DMS153 (cell line): ENCODE measurements at places on chromosomes 2 and 18.
A peak's percentile ranks its signal among the peaks of the same experiment; 100 is the strongest.

GRCh38 chr2:120624738-120625446 lies 110.8 kb upstream of the GLI2 start:
- no peak for DNase-seq

DNA sequence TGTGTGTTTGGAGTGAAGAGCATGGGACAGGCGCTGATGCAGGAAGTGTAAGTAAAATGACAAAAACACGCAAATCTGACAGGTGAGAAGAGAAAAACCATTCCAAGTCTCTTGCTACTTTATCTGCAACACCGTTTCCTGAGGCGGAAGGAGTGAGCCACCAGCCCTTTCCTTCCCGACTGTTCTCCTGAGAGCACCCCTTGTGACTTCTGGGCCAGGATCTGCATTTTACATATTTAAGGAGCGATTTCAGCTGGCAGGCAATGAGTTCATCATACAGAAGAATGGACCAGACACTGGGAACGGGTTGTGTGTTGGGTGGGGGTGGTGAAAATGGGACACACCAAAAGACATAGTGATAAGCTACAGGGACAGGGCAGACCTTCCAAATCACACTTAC lies 277.3 kb downstream of the TGIF1 start:
- no peak for DNase-seq

DNA sequence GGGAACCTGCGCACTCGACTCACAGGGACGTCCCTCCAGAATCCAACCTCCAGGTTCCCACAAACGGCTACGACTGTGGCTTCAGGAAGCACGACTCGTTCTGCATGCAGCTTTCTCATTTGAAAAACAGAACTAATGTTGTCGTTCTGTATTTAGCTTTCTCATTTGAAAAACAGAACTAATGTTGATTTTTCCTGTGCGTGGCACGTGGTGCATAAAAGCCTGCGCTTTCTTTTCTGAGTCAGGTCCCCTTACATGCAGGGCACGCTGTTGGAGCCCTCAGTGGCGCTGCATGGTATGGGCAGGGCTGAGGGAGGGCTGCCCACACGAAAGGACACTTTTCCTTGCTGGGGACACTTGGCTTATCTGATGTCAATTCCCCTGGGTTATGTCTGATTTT lies 124.3 kb downstream of the TMEM18 start:
- DNase-seq = no peak

GRCh38 chr2:128320906-128321771 lies 2.5 kb upstream of the HS6ST1 start:
- no peak for DNase-seq

DNA sequence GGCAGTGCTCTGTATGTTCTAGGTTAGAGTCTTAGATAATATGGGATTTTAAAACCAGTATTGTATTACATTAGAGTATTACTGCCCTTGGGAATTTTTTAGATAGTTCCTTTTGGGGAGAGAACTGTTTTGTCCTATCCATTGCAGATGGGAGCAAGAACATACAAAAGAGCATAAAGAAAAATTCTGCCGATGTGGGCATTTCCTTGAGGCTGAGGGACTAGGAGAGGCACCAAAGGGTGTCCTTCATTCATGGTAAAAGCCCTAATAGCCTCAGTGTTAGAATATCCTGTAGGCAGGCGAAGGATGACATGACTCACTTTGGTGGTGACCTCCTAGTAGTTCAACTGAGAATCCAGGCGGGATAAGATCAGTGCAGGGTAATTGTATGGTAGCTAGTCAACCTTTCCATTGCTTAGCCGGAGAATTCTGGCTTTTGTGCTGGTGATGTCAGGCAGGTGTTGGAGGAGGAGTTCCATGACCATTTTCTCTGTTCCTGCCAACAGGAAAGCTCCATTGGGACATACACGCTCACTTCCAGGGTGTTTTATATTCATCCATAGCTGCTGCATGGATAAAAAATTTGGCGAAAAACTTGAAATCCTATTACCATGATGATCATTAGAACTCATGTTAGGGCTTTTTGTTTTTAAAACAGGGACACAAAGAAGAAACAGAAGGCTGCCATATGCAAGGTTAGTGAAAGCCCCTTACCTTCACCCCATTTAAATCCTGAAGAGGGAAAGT lies 28.1 kb downstream of the EPAS1 start:
- no peak for DNase-seq

DNA sequence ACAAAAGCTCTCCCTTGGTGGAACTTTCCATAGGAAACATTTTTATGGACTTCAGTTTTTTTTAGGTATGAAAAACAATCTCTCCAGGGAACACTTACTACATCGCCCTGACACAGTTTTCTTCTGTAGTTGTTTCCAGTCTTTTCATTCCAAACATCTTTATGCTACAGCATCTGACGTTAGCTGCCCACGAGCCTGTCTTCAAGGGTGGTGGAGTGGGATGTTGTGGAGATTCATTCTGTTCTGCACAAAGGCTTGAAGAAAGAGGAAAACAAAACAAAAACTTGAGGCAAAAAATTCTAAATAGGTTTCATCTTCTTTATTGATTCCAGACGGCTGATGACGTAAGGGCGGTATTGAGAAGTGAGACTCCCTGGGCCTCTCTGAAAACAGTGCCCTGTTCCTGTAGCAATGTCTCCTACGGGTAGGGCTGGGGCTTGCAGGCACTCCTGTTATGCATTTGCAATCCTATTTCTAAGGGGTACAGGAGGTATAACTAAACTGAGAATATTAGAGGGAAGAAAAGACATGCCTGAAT lies 375.0 kb downstream of the RNF144A start:
- DNase-seq = no peak

GRCh38 chr2:84816426-84817026 lies 64.4 kb downstream of the TRABD2A start:
- no peak for DNase-seq

GRCh38 chr2:10042301-10043161 lies 819 bp upstream of the KLF11 start:
- DNase-seq = peak; percentile 39

- no peak for DNase-seq
Observed at GRCh38 chr2:130183512-130184373, 1.7 kb downstream of the MZT2B start.

DNA sequence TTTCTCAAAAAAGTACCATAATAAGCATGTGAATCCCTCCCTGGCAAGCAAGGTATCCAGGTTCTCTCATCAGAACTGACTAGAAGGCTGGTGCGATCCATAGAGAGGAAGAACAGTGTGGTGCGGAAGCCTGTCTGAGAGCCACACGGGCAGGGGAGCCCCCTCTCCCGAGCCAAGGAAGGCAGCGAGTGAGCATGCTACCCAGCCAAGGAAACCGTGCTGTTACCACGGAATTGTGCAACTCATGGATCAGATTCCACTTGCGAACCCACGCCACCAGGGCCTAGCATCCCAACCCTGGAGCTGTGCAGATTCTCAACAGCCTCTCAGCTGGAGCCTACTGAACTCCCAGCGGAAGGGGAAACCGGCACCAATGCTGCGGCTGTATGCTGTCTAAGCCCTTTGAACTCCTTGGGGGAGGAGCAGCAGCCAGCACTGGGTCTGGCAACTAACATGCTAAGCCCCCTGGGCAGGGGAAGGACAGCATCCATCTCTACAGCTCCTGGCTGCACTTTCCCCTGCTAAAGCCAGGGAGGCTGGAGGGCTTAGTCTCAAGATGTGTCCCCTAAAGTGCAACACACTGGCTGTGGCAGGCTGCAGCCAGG lies 823.1 kb downstream of the EPHA4 start:
- DNase-seq = no peak

GRCh38 chr2:132426656-132427055 lies 10.1 kb downstream of the GPR39 start:
- DNase-seq = no peak

DNA sequence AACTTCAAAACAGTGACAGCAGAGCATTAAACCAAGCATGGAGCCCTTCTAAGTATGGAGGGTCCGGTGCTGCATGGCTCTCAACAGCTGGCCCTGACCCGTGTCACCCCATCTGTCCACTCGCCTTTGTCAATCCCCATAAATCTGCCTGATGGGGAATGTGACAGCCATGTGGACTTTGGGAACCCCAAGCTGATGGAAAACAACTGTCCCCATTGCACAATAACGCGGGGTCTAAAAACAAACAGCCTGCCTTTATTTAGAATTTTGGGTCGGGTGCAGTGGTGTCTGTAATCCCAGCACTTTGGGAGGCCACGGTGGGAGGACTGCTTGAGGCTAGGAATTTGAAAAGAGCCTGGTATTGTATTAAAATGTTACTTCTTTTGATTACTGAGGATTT lies 17.1 kb upstream of the THADA start:
- DNase-seq = no peak

DNA sequence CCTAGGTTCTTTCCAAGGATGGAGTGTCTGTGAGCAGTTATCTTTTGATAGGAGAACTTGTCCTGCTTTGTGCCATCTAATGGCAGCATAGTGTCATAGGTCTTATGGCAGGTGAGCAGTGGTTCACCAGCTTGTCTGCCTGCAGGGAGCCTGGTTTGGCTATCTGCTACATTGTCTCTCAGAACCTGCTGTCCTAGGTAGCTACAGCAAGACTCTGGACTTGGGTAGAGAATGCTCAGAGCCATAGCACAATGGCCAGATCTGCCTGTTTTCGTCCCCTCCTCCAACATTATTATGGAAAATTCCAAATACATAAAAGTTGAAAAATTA lies 28.3 kb downstream of the AGFG1 start:
- DNase-seq = no peak

GRCh38 chr2:223314811-223315210 lies 262.8 kb downstream of the KCNE4 start:
- no peak for DNase-seq

DNA sequence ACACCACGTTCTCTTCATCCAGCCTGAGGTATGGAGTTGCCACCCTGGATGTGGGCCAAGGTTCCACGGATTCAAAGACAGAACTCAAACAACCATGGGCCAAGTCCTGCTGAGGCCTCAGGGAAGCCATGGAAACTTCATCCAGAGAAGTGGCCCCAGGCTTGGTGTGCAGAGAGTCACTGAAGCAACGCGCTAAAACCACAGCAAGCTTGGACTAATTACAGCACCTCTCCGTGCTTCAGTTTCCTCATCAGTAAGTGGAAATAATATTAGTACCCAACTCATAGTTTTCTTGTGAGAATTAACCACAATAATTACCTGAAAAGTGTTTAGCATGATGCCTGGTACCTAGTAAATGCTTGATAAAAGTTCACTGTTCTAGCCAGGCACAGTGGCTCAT lies 19.2 kb upstream of the AP1S3 start:
- DNase-seq = no peak
